Small intestine (tissue), 16 donors: ENCODE measurements at places on chromosomes 12 and 14.

- DNase-seq = no peak
Observed at GRCh38 chr12:21551841-21552465, 25.9 kb downstream of the SPX start.

DNA sequence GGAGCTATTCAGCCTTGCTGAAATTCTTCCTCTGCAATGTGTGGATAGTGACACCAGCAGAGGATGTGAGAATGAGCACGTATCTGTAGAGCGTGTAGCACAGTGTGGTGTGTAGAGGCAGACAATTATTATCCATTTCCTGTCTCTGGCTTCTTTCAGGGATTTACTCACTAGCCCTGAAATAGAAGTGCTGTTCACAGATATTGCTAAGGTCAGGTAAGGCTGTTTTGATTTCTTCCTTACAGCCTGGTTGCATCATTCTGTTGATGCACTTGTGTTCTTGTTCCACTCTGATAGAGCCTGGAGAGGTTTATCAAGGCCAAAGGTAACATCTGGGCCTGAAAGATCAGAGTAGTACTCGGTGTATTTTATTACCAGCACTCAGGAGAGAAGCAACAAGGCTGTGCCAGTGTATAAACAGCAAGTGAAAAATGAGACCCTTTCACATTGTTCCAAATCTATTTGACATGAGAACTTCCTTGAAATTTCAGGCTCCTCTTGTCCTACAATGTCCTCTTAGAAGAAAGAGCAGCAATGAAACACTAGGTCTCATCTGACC lies 16.7 kb downstream of the ARG2 start:
- DNase-seq = peak; percentile 89

DNA sequence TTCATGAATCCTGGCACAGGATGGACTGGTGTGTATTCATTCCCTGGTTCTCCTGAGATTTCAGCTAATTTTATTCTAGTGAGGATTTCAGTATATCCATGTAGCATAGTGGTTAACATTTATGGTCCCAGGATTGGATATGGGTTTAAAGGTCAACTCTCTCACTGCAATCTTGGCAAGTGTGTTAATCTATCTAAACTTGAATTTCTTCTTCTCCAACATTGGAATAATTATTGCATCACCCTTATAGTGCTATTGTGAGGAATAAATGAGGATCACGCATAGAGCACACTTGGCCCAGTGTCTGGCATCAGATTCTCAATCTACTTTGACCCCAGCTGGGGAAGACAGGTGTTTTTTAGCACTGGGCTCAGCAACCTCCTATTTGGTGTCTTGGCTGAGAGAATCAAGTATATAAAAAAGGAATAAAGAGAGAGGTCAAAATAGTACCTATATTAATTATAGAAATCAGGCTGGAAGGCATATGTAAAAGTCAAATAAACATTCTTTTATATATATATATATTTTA lies 531.2 kb upstream of the ATP2B1 start:
- peak; percentile 73 for DNase-seq

- DNase-seq = peak; percentile 14
Observed at GRCh38 chr12:114982760-114983159, 298.8 kb upstream of the TBX3 start.

GRCh38 chr12:27999521-27999920 lies 27.0 kb upstream of the PTHLH start:
- DNase-seq = no peak

DNA sequence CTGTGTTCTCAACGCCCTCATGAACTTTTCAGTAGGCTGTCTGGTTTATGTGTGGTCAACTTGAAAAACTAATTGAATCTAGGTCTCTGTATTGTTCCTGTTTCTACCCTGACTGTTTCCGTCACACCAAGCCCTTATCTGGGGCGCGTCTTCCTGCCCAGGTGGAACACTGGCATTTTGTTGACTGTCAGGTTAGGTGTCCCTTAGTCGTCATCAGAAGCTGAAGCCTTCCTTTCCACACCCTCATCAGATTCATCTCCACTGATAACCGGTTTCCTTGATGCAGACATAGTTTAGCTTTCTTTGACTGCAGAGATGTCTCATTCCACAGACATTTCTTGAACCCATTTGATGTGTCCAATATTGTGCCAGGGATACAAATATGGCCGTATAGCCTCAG lies 96.5 kb downstream of the DUSP16 start:
- DNase-seq = peak; percentile 55

- DNase-seq = no peak
Observed at GRCh38 chr14:85172290-85172689, 357.7 kb upstream of the FLRT2 start.

- DNase-seq = peak; percentile 80
Observed at GRCh38 chr12:26124446-26125399, at the start of gene BHLHE41. Gene BHLHE41, minus strand, starts transcription at chr12:26125037. Its CDS starts 258 bp downstream, at chr12:26124779.

- DNase-seq = no peak
Observed at GRCh38 chr14:74952180-74952665, 3.2 kb downstream of the PGF start.
